Peyer's patch (tissue), 4 donors: ENCODE measurements at places on chromosomes 4 and X. TPM values are rescaled to one million over a fixed set of nuclear protein-coding genes. Genes with fewer than 3 reads are reported as not detected.
A peak's percentile ranks its signal among the peaks of the same experiment; 100 is the strongest.

The PPBP gene
- not detected for total RNA-seq

GRCh38 chr4:168722391-168722790 is 225.5 kb downstream of the PALLD start:
- H3K27me3 ChIP-seq: no peaks in the 10 kb centered on the region
- H3K36me3 ChIP-seq: no peaks in the 10 kb centered on the region
- DNase-seq: no peak

The ABCG2 gene
- total RNA-seq: 272 TPM

GRCh38 chr4:153024466-153024865 is 88.3 kb downstream of the FHDC1 start:
- H3K4me3 ChIP-seq: no peak overlapping the region
- no peaks in the 10 kb centered on the region for H3K36me3 ChIP-seq
- peaks cover 4% of the 10 kb centered on the region for H3K4me1 ChIP-seq
- no peak for DNase-seq

DNA sequence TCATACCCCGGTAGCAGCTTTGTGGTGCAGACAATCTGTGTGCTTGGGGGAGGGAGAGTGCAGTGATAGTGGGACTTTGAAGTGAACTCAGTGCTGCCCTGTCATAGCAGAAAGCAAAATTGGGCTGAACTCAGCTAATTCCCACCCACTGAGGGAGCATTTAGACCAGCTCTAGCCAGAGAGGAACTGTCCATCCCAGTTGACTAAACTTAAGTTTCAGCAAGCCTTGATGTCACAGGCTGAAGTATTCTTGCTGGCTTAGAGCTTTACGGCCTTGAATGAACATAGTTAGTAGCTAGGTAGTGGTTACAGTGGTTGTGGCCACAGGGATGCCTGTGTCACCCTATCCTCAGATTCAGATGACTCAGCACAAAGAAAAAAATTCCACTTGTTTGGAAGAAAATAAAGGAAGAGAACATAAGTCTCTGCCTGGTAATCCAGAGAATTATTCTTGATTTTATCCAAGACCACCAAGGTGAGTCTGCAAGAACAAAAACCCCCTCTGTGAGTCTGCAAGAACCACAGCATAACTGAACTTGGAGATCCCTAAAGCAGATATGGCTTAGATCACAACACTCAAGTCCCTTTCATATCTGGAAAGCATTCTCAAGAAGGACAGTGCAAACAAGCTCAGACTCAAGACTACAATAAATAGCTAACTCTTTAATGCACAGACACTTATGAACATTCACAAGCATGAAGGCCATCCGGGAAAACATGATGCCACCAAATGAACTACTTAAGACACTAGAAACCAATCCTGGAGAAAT is 39.4 kb downstream of the ADH7 start:
- no peaks in the 10 kb centered on the region for H3K36me3 ChIP-seq
- DNase-seq: no peak
- no peak overlapping the region for H3K4me3 ChIP-seq

The TCEANC gene
- total RNA-seq: 9.1 TPM

DNA sequence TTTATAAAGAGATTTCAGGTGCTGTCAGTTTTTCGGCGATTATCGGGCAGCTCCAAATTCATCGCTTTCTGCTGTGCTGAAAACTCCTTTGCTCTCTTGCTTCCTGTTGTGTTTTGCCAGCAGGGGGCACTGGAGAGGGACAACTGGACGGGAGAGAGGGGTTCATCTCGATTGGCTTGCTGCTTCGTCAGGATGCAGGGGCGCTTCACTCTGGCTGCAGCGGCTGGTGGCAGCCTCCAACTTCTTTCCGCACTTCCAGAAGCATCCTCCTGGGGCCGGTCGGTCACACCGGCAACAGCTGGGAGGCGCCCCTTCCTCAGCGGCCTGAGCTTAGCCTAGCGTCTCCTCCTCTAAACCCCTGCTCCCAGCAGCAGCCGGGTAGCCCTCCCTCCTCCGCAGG is 29.5 kb downstream of the MSL3 start:
- peak overlapping the region; percentile 20 for H3K4me3 ChIP-seq
- H3K4me1 ChIP-seq: no peaks in the 10 kb centered on the region
- H3K27me3 ChIP-seq: no peaks in the 10 kb centered on the region
- no peaks in the 10 kb centered on the region for H3K36me3 ChIP-seq
- DNase-seq: peak; percentile 80

DNA sequence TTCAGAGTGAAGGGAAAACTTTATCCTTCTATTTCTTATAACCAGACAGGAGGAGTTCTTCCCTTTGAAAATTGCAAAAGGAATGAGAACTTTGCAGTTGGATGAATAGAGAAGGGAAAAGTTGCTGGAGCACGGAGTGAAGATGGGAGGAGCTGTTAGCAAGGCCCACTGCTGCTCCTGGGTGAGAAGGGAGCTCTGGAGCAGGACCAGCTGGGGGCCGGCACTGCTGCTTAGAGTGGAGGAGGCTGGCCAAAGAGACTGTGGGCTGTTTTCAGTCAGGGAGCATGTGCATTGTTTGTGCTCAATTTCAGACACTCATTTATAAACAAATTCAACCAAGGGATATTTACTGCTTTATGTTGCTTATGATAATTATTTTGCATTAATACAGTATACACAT is 164.2 kb downstream of the STIM2 start:
- H3K27ac ChIP-seq: no peak overlapping the region
- DNase-seq: no peak
- H3K36me3 ChIP-seq: peaks cover 22% of the 10 kb centered on the region
- no peak overlapping the region for H3K4me3 ChIP-seq

The LAGE3 gene
- 11.0 TPM for total RNA-seq

The HSFX2 gene
- not detected for total RNA-seq

- H3K36me3 ChIP-seq: no peaks in the 10 kb centered on the region
- no peak for DNase-seq
- no peak overlapping the region for H3K27ac ChIP-seq
- no peaks in the 10 kb centered on the region for H3K4me1 ChIP-seq
- no peak overlapping the region for H3K4me3 ChIP-seq
These were observed 11.9 kb downstream of the CLRN2 start for GRCh38 chr4:17526695-17527477.

GRCh38 chr4:71711044-71711984 is 72.6 kb downstream of the GC start:
- H3K27ac ChIP-seq: no peak overlapping the region
- no peaks in the 10 kb centered on the region for H3K4me1 ChIP-seq
- DNase-seq: no peak
- H3K27me3 ChIP-seq: no peaks in the 10 kb centered on the region

DNA sequence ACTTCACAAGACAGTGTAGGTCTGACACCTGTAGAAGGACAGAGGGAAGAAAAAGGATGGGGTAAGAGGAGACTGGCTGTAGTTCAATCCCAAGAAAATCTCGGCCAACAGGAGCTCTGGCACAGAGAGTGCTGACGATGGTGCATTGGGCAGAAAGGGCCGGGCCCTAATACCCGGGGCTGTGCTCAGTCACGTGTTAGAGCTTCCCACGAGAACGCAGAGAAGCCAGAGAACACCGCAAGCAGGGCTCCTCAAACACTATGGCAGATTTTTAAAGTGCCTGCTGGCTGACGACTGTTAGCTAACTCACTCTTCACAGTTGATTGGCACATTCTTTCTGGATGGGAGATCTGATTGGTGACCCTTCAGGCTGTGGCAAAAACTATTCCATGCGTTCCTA is 35.5 kb downstream of the EREG start:
- no peaks in the 10 kb centered on the region for H3K4me1 ChIP-seq
- no peak overlapping the region for H3K27ac ChIP-seq
- H3K4me3 ChIP-seq: no peak overlapping the region
- no peak for DNase-seq

The XAGE1B gene
- total RNA-seq: not detected

DNA sequence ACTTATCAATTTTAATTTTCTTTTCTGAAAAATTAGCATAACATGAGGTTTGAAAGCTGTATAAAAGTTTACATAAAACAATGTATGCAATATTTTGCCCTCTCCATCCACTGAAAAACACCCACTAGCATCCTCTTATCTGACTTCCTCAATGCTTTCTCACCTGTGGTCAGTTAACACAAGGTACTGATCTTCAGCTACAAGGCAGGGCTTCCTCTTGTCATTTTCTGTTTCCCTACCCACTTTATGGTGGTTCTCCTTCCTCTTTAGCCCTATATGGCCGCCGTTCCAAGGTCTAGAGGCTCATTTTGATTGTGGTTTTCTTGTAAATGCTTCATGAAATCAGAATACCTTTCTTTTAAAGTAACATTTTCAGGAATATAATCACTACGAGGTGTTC is 618.6 kb upstream of the CPEB2 start:
- H3K36me3 ChIP-seq: no peaks in the 10 kb centered on the region
- DNase-seq: no peak
- H3K27ac ChIP-seq: no peak overlapping the region
- H3K4me1 ChIP-seq: no peaks in the 10 kb centered on the region

- no peaks in the 10 kb centered on the region for H3K27me3 ChIP-seq
- H3K27ac ChIP-seq: no peak overlapping the region
- no peaks in the 10 kb centered on the region for H3K36me3 ChIP-seq
These were observed 41.8 kb downstream of the QDPR start for GRCh38 chr4:17469931-17470674.

DNA sequence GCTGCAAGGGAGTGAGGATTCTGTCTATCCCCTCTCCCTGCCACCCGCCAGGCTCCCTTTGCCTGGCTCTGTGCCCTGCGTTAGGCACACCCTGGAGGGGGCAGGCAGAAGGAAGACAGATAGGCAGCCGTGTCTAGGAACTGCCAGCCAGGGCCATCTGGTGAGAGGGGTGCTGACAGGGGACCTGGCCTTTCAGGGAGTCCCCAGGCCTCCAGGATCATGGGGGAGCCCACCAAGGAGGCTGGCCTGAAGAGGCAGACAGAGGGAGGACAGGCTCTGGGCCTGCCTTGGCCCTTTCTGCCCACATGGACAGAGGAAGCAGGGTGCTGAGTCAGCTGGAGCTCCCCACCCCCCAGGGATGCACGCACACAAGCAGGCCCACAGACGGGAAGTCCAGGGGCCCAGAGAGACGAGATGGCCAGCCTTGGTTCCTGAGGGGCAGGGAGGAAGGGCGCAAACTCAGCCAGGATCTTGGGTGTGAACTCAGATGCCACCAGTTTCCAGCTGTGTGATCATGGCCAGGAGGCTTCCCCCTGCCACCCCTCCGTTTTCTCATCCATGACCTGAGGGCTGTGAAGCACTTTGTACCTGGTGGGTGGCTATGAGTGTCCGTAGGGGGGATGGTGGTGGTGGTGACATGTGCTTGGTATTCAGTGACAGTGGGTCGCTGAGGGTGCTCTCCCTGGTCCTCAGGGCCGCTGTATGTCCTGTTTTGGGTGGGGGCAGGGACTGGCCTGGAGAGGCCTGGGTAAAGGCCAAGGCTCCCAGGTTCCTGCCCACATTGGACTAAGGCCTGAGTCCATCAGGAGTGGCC is 1.8 kb downstream of the SH3BP2 start:
- H3K36me3 ChIP-seq: no peaks in the 10 kb centered on the region
- DNase-seq: peak; percentile 73
- no peaks in the 10 kb centered on the region for H3K27me3 ChIP-seq
- H3K4me3 ChIP-seq: no peak overlapping the region
- H3K4me1 ChIP-seq: peaks cover 45% of the 10 kb centered on the region

DNA sequence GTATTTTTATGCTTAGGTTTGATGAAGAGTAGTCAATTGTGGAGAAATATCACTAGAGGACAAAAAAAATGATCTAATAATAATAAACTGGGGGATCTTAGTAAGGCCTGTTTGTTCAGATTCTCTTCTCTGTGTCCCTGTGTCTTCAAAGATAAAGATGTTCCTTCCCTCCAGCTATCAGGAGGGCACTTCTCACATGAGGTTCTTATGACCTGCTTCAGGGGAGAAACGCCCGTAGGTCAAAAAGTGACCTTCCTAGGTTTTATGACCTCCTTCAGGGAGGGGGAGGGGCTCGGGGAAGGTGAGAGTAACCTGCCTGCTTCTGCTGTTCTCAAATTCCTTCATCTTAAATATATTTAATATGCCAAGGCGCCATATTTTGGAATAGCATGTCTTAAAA is 89.2 kb upstream of the JADE1 start:
- no peaks in the 10 kb centered on the region for H3K4me1 ChIP-seq
- no peak overlapping the region for H3K4me3 ChIP-seq
- no peak for DNase-seq
- H3K27ac ChIP-seq: no peak overlapping the region
- no peaks in the 10 kb centered on the region for H3K27me3 ChIP-seq
- H3K36me3 ChIP-seq: no peaks in the 10 kb centered on the region

The SLC16A2 gene
- 2.5 TPM for total RNA-seq

- no peak overlapping the region for H3K27ac ChIP-seq
- no peak overlapping the region for H3K4me3 ChIP-seq
- H3K4me1 ChIP-seq: no peaks in the 10 kb centered on the region
- H3K36me3 ChIP-seq: no peaks in the 10 kb centered on the region
- no peaks in the 10 kb centered on the region for H3K27me3 ChIP-seq
- no peak for DNase-seq
These were observed 205.9 kb downstream of the AASDH start for GRCh38 chr4:56181140-56181953.

DNA sequence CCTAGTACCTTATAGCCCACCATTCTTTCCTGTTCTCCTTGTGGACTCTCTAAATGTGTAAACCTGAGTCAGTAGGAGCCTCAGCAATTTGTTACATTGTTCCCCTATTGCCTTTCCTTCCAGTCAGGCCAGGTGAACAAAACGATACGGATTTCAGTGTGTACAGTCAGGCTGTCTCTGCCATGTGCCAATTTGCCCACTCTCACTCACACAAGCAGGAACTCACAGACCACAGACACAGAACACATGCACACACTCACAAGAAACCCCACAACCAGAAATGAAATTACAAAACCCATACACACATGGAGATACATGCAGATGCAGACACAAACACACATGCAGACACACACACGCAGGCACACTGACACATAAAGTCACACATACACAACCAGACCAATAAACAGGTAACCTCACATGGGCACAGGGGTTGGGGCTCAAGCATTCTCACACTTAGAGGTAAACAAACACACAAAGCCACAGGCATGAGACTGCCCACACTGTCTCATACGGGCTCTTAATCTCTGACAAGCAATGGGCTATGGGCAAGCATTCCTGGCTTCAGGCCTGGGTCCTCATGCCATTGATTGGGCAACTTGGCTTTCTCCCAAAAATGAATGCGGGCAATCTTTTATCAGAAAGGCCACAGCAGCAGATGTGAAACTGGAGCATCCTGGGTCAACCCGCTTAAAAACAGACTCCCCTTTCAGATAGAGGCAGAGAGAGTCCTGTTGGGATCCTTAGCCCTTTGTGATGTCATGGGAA is 68.7 kb downstream of the NBDY start:
- H3K27ac ChIP-seq: no peak overlapping the region
- no peak for DNase-seq
- H3K36me3 ChIP-seq: no peaks in the 10 kb centered on the region
- H3K4me3 ChIP-seq: no peak overlapping the region

The SMIM43 gene
- total RNA-seq: not detected

GRCh38 chr4:6500481-6501140 is 28.2 kb upstream of the PPP2R2C start:
- H3K27me3 ChIP-seq: no peaks in the 10 kb centered on the region
- no peaks in the 10 kb centered on the region for H3K4me1 ChIP-seq
- H3K36me3 ChIP-seq: no peaks in the 10 kb centered on the region
- no peak for DNase-seq
- H3K27ac ChIP-seq: no peak overlapping the region

The DNAAF6 gene
- not detected for total RNA-seq
